GM12878 (cell line): ENCODE measurements at places on chromosomes 2 and 18. TPM values are rescaled to one million over a fixed set of nuclear protein-coding genes. Genes with fewer than 3 reads are reported as not detected.

DNA sequence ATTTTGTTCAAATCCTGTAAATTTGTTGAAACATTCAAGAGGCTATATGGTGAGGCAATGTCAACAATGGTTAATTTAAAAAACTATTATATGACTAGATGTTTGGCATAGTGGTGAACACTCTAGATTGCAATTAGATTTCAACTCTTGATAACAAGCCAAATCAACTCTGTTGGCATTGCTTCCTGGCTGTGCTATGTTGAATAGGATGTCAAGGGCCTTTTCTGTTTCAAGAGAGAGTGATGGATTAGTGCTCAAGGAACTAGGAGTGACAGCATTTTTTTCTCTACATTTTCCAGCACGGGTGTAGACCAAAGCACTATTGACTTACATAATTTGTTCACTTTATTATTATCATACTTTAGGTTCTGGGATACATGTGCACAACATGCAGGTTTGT lies 172.4 kb upstream of the KCNH7 start:
- no peaks in the 10 kb centered on the region for H3K27me3 ChIP-seq
- no peaks in the 10 kb centered on the region for H3K4me1 ChIP-seq
- DNase-seq = no peak
- no peak overlapping the region for H3K27ac ChIP-seq
- H3K4me3 ChIP-seq = no peak overlapping the region
- no peaks in the 10 kb centered on the region for H3K36me3 ChIP-seq

GRCh38 chr2:67792191-67792590 lies 270.6 kb downstream of the C1D start:
- H3K27me3 ChIP-seq = no peaks in the 10 kb centered on the region
- H3K27ac ChIP-seq = no peak overlapping the region
- no peak for DNase-seq
- no peak overlapping the region for H3K4me3 ChIP-seq

RAB17 gene
- 1.1 TPM in 2 replicates for total RNA-seq

CCDC68 gene
- total RNA-seq = not detected in 2 replicates

CFAP65 gene
- not detected in 2 replicates for total RNA-seq

CIAO1 gene
- 51.1 and 57.5 TPM in 2 replicates for total RNA-seq

CGREF1 gene
- total RNA-seq = 0.11 TPM in 1 of 2 replicates, not detected in the other

STARD6 gene
- 0.33 TPM in 1 of 2 replicates, not detected in the other for total RNA-seq
